Stimulated activated CD8-positive, alpha-beta memory T cell treated with anti-CD3 and anti-CD28 coated beads, Interleukin-7, amount 100 ng/mL, for 24 hours (primary cell): ENCODE measurements at places on chromosomes 4 and X.

- DNase-seq = no peak
These were observed 134.0 kb downstream of the ANXA5 start for GRCh38 chr4:121562811-121563210.

DNA sequence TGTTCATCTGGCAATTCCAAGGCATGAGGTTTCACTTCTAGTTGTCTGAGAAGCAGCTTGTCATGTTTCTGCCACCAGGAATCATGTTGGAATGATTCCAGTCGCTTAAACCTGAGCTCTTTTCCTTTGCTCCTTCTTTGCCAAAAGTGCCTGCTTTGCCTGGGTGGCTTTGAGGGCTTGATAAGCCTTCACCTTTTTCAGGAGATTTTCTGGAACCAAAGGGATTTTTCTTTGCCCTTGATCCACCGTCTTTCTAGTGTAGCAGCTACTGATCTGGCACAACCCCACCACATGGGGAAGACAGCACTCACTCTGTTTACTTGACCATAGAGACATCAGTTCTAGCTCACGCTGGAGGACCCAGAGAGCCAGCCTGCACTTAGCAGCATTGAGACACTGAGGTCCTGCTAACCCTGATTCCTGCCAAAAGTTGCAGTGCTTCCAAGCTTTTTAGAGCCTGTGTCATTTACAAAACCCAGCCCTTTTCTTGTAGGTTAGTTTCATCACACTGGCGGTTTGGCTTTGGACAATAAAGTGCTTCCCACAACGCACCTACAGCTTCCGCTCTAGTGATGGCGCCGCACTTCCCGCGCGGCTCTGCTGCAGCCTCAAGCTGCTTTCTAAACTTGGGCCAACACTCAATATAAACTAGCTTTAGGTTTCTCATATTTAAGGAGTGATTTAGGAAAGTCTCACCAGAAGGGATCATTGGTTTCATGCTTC is 7.3 kb upstream of the CCNI start:
- no peak for DNase-seq

GRCh38 chrX:132443196-132444135 is 45.4 kb downstream of the MBNL3 start:
- DNase-seq = no peak

DNA sequence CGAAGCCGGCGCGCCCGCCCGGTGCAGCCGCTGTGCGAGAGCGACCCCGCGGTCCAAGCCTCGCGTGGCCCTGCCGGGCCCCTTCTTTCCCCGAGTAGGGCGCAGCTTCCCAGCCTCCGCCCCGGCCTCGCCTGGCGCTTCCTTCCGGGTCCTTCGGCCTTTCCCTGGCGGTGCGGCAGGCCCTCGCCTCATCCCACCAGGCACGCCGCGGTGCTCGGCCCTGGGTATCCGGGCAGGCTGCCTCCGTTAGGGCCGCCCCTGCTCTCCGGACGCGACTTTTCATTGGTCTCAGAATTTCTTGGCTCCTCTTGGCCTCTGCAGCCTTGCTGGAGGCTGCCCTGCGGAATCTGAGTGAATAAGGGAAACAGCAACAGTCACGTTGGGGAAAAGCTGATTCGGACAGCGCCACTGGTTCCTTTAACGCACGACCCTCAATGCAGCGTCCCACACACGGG is 429 bp downstream of the UVSSA start:
- DNase-seq = no peak

- no peak for DNase-seq
These were observed 2.6 kb upstream of the UXT start for GRCh38 chrX:47661539-47661938.

- no peak for DNase-seq
These were observed 101.9 kb downstream of the FAM53A start for GRCh38 chr4:1582227-1582626.

DNA sequence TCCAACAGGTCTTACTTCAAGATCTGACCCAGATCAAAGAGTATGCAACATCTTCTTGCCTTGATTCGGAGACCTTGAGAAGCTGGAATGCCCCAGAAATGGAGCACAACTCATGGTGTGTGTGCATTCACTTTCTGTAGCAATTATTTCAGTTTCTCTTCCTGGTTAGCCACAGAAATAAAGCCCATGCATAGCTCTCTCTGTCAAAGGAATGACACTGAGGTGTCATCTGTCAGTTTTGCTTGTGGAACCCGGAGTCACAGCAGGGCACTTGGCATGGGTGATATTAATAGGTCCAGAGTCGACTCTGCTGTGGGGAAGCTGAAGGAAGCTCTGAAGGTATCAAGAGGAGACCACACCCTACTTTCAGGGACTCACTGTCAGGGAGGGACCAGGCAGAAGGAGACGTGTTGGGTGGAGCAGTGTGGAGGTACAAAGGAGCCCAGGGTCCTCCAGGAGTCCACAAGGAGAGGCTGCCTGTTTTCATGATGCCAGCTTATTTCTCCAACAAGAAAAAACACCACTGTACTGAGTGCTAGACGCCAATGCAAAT is 10.7 kb downstream of the CLNK start:
- DNase-seq = no peak

- no peak for DNase-seq
These were observed 568.2 kb downstream of the CCSER1 start for GRCh38 chr4:90695411-90695810.

DNA sequence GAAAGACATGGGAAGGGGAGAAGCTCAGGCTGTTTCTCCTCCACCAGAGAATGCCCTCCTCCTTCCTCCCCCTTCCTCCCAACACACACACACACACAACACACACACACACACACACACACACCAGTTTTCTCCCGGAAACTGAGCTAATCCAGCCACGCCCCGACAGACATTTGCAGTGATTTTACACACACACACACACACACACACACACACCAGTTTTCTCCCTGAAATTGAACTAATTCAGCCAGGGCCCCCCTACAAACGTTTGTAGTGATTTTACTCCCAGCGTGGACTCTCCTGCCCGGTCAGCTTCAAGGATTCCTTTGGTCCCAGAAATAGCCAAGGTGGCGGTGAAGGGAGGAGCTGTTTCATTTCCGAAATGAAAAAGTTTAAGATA is 32.9 kb upstream of the STX18 start:
- no peak for DNase-seq

DNA sequence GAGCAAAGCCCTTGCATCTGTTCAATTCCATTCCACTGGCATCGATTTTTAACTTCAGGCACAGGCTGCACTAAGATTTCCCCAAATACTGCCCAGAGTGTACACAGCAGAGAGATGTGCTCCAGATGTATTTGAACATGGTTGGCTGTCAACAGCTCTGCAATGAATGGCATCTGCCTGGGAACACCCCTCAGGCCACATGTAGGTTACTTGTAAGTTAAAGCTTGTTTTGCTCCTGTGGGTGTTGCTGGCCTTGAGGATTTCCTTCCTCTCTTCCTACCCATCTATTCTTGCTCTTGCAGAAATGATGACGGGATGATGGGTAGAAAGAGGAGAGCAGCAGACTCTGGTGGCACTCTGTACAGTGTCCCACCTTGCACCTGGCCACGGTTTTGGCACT is 69.3 kb upstream of the HELT start:
- DNase-seq = no peak

GRCh38 chr4:129223945-129224344 is 128.0 kb downstream of the C4orf33 start:
- no peak for DNase-seq

- DNase-seq = no peak
These were observed 61.8 kb downstream of the LRRC66 start for GRCh38 chr4:51958199-51958968.

GRCh38 chr4:16827794-16828724 is 70.4 kb downstream of the LDB2 start:
- no peak for DNase-seq

DNA sequence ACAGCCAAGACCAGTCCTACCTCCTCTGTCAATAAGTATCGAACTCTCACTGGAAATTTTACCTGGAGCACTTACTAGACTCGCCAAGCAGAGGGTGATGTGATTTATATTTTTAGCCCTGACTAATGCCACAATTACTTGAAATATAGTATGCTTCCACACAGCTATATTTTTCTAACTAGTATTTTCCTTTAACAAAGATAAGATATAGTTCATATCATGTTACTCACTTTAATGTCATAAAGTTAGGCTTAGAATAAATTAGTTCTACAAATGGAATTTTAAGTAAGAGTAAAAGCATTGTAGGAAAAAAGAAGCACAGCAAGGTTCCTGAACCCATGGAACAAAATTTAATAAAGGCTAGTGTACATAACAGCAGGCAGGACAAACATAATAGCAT is 16.0 kb upstream of the NKX6-1 start:
- no peak for DNase-seq

- no peak for DNase-seq
These were observed 52.4 kb downstream of the SCFD2 start for GRCh38 chr4:53313510-53313909.

- DNase-seq = no peak
These were observed 47.4 kb downstream of the REPS2 start for GRCh38 chrX:16993791-16994318.

DNA sequence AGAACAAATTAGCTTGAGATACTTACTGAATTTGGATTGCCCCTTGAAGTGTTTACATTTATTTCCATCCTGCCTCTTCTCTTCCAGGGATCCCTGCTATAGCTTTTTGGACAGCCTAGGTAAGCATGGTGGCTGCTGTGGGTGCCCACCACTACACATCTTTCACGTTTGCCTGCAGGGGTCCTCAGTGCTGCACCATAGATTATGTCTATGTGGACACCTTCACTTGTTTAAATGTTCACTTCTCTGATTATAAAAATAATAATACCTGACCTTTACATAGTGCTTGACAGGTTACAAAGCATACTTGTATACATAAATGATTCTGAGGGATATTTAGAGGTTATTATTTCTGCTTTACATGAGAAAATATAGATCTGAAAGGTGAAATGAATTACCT is 67.9 kb upstream of the SLC4A4 start:
- DNase-seq = no peak

DNA sequence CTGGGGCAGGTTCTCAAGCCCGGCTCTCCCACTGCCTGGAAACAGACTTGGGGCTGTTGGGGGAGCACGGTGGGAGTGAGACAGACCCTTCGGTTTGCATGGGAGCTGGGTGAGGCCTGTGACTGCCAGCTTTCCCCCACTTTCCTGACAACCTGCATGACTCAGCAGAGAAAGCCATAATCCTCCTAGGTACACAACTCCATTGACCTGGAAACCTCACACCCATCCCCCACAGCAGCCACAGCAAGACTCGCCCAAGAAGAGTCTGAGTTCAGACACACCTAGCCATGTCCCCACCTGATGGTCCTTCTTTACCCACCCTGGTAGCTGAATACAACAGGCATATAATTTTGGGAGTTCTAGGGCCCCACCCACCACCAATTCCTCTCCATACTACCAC is 57.6 kb upstream of the UBQLN2 start:
- DNase-seq = no peak

GRCh38 chr4:73662709-73663546 is 42.7 kb upstream of the RASSF6 start:
- DNase-seq = no peak

DNA sequence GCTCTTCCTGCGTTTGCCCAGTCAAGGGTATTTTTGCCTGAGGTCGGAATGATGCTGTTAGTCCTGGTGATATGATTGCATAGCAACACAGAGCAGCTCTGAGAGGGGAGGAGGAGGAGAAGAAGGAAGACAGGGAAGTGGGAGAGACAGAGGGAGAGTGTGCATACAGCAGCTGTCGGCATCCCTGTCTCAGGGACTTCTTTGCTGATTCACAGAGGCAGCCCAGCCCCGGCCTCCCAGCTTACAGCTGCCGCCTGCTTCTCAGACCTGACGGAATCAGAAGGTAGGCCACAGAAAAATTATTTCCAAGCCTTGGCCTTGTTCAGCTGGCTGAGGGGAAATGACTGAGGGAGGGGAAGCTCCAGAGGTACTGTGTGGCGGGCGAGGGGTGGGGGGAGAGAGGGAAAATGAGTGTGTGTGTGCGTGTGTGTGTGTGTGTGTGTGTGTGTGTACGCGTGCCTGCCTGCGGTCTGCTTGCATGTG is 319 bp downstream of the DRP2 start:
- DNase-seq = no peak

DNA sequence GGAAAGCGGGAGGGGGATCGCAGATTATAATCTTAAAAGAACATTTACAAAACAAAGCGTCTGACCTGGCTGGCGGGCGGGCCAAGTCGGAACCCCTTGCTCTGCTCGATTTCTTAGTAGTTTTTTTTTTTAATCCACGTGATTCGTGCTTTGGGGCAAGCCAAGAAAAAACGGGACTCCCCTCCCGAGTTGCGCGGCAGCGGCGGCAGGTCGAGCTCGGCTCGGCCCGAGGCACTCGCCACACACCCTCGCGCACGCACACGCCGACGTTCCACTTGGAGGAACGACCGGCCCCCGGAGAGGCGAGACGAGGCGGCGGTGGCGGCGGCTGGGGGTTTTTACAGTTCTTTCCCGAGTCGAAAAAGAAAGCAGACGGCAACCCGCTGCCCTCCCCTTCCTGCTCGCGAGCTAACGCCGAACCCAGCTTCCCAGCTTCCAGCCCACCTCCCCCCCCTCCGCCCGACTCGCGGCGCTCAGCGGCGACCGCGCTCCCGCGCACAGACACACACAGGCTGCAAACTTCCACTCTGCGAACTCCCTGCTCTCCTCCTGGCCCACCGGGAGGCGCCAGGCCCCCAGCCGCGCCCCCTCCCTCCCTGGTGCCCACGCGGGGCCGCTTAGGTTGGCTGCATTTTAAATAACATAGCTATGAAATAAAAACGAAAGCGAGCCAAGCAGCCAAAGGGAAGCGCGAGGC is 1.2 kb downstream of the BCOR start:
- DNase-seq = no peak

GRCh38 chrX:152929898-152930297 is 32.0 kb downstream of the ZNF185 start:
- no peak for DNase-seq

GRCh38 chr4:163591614-163592020 is 97.1 kb downstream of the TMA16 start:
- no peak for DNase-seq

GRCh38 chr4:140611854-140612253 is 43.1 kb upstream of the UCP1 start:
- no peak for DNase-seq

DNA sequence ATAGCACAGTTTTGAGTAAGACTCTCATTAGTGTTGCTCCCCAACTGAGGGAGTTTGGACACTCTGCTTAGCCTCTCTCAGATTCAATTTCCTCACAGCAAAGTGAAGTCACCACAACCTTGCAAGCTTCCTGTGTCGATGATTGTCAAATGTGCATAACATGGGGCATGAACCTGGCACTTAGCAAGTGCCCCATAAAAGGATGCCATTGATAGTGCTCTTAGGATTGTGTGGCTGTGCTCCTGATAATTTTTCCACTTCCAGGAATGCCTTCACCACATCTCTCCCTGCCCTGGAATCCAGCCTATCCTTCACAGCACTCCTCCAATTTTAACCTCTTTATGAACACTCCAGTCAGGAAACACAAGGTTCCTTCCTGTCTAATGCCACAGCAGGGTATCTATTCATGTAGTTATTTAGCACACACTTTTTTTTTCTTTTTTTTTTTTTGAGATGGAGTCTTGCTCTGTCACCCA is 309.4 kb downstream of the PPP3CA start:
- DNase-seq = no peak

GRCh38 chrX:7334253-7334935 is 186.4 kb upstream of the PUDP start:
- no peak for DNase-seq

- DNase-seq = no peak
These were observed 13.3 kb downstream of the RNF4 start for GRCh38 chr4:2482192-2482591.
